ENCODE measurements at places on chromosomes 6 and 20.

DNA sequence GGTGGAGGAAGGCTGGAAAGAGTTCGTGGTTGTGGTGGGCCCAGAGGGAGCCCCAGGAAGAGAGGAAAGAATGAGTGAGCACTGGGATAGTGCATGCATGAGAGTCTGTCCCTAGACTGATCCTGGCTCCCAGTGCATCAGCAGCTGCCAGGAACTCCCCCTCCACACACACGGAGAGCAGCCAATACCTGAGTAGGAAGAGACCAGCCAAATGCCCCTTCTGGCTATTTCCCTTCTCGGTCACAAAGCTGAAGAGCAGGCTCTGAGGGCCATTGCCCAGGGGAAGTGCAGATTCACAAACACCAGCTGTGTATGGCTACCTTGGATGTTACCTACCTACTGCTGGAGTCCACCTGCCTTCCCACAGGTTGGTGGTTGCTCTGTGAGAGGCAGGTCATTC lies 45.1 kb downstream of the GABRR2 start:
- DNase-seq, result no peak

DNA sequence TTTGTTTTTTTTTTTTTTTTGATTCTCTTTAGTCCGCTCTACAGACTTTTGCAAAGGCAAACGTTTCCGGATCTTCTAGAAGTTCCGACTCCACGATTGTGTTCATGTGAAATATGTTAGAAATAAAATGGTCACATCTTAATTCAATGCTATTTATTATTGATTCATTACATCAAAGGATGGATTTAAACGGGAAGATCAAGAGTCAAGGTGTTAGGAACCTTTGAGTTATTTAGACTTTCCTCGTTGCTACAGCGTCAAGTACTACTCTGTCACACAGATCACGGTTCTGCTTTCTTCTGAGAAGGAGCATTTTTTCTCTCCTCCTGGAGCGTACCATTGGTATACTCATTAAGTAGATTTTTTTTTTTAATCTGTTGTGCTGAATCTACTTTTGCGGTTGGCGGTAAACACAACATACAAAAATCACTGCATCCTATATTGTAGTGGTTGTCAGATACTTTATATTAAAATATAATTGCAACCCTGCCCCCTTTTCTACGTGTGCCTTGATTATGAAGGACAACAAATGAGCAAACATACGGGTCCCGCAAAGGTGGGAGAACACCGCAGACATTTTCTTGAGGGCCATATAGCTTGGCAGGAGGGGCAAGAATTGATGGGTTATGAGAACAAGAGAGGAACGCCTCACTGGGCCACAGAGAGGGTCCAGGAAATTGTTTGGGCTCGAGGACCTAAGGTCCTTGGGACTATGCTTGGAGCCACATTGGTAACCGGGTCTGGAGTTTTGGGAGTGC lies 17.5 kb downstream of the HMGN4 start:
- no peak for DNase-seq

- DNase-seq, result peak; percentile 5
Observed at GRCh38 chr6:39892490-39893129, 41.7 kb downstream of the MOCS1 start.

- DNase-seq, result peak; percentile 40
Observed at GRCh38 chr6:43228951-43229802, at the start of gene DNPH1. TSS of gene DNPH1 (minus strand) at chr6:43229481. CDS start at chr6:43229456, 25 bp downstream.

- DNase-seq, result no peak
Observed at GRCh38 chr20:34163307-34163706, 51.3 kb upstream of the EIF2S2 start.

DNA sequence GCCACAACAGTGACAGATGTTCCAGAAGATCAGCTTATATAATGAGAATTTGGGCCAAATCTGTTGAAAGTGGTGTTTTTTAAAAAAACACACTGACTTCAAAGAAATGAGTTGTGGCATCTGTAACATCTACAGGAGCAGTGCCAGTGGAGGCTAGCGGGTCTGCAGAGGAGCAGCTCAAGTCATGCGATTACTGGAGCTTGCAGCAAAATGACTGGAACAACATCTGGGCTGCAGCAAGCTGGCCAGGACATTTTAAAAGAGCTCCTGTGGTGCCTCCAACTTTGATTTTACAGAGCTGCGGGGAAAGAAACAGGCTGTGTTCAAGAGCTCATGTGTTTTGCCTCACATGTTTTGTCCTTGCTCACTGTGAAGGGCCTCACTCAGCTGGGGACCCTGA lies 57.2 kb downstream of the TBX18 start:
- no peak for DNase-seq

GRCh38 chr6:13012977-13013680 lies 296.6 kb downstream of the PHACTR1 start:
- no peak for DNase-seq

GRCh38 chr6:108689272-108690161 lies 128.8 kb downstream of the FOXO3 start:
- DNase-seq, result no peak

DNA sequence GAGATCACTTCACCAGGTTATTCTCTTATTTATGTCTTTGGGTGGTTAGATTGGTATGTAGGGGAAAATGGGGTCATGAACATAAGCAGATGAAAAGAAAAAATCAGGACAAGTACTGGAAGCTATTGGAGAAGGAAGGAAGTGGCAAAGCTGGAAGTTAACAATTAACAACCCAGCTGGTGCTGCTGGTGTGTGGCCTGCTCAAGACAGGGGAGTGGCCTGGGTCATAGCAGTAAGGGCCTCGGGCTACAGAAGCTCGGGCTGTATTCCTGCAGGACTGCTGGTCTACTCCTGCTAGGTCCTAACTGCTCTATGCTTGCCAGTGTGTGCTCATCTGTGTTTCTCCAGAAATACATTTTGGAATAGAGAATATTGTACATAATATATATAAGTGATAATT lies 19.6 kb downstream of the MYLIP start:
- DNase-seq, result no peak

GRCh38 chr6:25987845-25988244 lies 25.2 kb downstream of the TRIM38 start:
- DNase-seq, result no peak

DNA sequence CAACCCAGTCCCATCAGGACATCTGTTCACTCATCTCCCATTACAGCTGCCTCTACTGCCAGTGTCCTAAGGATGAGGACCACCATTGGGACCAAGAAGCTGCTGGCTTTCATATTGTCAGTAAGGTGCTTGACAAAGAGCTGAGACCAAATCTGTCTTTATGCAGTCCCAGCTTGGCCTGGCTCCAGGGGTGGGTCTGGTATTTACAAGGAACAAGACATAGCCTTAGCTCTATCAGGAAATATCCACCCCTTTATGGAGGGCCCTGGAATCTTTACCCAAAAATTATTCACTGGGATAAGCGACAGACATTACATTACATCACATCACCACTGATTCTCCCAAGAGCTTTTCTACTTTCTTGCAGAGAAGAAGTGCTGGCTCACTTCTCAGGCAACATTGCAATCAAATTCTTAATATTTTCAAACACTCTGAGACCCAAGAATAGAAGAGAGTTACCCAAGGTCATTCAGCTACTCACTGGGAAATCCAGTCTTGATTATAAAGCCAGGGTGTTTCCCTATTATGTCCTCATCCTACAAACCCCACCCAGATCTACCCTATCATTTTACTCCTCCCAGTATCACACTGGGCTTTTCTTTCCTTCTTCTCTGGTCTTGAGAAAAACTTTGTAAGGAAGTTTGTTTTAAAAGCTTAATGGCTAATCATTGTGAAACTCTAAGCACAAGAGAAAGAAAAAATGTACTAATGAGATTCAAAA lies 11.5 kb upstream of the PI3 start:
- DNase-seq, result no peak

- DNase-seq, result no peak
Observed at GRCh38 chr20:15069355-15069754, 731.9 kb upstream of the FLRT3 start.

Data from DMS 273 treated with DMSO at 0.1 percent for 48 hours (cell line).